Activated CD4-positive, alpha-beta T cell treated with anti-CD3 and anti-CD28 coated beads for 1 hour (primary cell): ENCODE measurements at places on chromosomes 3 and 15.

GRCh38 chr15:72785841-72786240 is 2.3 kb upstream of the ADPGK start:
- DNase-seq: no peak

- DNase-seq: no peak
These were observed 38.5 kb upstream of the DNAJC13 start for GRCh38 chr3:132378846-132379245.

DNA sequence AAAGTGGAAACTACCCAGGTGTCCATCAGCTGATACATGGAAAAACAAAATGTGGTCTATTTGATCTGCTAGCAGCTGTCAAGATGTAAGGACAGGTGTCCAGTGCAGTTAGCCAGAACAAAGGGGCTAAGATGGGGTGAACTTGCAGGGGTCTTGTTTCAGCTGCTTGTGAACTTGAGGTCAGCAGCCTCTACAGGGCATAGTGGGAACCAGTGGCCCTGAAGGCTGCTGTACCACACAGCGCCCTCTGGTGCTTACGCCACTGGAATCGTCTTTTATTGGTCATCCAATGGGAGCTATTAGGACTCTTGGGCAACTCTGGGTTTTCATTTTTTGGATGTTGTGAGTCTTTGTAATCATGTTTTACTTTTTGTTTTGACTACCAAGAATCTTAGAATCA is 62.2 kb upstream of the CTSH start:
- DNase-seq: no peak

- DNase-seq: no peak
These were observed 82.1 kb downstream of the ATP2B2 start for GRCh38 chr3:10423171-10423882.

DNA sequence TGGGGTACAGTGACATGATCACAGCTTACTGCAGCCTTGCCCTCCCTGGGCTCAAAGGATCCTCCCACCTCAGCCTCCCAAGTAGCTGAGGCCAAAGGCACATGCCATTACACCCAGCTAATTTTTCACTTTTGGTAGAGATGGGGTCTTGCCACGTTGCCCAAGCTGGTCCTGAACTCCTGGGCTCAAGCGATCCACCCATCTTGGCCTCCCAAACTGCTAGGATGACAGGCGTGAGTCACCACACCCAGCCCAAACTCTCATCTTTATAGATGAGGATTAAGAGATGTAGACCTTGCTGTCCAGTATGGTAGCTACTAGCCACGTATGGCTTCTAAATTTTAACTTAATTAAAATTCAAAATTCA is 4.4 kb upstream of the ABHD5 start:
- no peak for DNase-seq

DNA sequence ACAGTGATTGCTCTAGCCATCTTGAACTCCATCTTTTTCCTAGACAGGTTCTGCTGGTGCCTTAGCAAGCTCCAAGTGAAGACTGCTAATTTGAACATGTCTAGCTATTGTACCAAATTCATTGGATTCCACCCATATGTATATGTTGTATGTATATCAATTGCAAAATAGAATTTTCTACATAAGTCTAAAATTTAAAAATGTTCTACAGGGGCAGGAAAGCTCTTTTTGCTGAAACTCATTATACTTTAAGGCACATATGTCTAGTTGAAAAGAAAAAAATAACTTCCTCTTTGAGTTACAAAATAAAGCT is 845.3 kb downstream of the MCTP2 start:
- DNase-seq: no peak

- no peak for DNase-seq
These were observed 23.9 kb upstream of the AP4E1 start for GRCh38 chr15:50884540-50884939.

DNA sequence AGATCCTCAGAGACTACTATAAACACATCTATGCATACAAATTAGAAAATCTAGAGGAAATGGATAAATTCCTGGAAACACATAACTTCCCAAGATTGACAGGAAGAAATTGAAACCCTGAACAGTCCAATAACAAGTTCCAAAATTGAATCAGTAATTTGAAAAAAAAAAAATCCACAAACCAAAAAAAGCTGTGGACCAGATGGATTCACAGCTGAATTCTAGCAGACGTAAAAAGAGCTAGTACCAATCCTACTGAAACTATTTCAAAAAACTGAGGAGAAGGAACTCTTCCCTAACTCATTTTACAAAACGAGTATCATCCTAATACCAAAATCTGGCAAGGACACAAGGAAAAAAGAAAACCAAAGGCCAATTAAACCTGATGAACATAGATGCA is 77.0 kb upstream of the FXR1 start:
- no peak for DNase-seq

DNA sequence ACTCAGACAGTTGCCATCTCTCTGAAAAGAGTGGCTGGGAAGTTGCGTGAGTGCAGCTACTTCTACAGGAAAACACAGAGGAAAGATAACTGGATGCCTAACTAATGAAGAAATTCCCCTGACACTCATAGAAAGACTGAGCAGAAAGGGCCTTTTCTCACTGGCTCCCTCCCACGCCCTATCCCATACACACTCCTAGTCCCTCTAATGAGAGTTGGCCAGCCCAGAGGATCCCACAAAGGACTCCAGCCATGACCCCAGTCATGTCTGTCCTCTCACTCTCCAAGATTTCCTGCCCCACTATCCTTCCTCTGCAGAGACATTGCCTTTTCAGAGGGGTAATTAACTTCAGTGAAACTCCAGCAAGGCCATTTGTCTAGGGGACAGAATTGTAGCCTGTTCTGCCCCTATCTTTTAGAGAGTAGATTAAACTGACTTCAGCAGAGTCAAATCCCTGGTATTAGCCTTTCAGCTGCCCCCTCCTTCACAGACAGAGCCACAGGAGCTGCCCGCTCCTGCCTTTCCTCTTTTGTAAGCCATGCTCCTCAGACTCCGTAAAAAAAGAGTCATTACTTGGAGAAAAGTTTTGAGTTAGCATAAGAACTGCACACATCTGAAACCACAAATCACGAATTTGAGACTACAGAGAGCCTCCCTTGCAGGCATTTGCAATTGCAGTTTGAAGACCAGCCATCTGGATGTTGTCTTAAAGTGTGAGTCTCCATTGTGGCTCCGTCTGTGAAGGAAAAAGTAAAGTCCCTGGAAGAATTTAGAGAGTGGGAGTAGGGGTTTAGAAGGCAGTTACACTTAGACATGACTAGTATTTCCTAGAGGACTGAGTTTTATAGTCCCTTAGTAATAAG is 129.1 kb upstream of the SEMA6D start:
- no peak for DNase-seq

GRCh38 chr3:13047296-13048165 is 25.7 kb downstream of the IQSEC1 start:
- DNase-seq: no peak

DNA sequence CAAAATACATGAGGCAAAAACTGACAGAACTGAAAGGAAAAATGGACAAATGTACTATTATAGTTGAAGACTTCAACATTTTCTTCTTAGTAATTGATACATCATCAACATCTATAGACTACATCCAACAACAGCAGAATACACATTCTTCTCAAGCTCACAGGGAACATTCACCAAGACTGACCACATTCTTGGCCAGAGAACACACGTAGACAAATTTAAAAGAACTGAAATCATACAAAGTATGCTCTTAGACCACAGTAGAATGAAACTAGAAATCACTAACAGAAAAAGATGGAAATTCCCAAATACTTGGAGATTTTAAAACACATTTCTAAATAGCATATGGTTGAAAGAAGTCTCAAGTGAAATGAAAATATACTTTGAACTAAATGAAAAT is 55.1 kb upstream of the NSMCE3 start:
- DNase-seq: no peak

DNA sequence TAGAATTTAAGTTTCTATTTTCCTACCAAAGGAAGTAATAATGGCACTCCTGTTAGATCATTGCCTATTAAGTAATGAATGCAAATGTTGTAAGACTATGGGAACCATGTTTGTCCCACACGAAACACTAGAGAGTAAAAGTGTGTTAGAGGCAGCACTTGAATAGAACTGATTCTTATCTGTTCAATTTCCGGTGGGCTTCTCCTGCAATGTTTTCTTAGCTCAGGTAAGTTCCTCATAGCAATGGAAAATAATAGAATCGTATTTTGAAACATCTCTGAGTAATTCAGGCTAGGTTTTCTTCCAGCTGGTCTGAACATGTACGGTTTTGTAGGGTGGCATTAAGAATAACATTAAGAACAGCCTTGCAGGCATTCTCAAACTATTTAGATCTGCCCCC is 145.3 kb upstream of the LIPC start:
- DNase-seq: no peak

DNA sequence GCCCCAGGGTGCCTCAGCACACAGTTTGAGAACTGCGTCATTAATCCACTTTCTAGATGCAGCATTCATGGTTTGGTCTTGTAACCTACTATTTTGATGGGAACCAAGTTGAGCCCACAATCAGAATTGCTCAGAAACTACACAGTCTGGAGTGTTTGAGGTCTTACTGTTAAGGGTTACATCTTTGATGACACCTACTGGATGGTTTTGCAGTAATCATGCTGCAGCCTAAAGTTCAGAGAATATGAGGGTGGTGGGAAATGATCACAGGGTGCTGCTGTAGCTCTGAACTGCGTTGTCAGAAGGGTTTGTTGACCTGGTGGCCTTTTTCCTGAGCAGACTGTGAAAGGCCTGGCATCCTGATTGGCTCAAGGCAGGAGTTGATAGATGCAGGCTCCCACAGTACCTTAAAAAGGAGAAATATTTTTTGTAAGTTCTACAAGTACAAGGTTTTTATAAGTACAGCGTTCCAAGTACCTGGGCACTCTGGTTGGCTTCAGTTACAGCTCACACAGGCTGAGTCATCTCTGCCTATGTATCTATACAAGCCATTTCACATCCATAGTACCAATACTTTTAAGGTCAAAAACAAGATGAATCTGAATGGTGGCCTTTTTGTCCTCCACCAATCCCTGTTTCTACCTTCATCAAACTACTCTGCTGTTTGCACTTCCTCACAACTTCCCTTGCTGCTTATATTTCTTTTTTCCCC is 60.5 kb upstream of the ACKR4 start:
- no peak for DNase-seq

DNA sequence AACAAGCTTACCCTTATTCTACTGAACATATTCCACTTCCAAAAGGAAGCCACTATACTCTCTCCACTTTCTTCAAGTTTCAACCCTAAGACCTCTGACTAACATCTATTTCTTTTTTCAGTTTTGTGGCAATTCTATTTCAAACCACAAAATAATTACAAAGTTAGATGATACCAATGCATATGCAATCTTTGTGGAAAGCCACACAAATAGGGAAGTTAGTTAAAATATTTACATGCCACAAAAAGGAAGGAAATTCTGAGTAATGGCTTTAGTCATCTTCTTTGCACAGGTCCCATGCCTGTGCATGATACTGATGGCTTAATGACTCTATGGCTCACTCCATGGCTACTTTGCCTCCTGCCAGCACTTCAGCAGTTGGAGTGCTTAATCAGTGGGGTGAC is 57.0 kb upstream of the MCTP2 start:
- DNase-seq: no peak

DNA sequence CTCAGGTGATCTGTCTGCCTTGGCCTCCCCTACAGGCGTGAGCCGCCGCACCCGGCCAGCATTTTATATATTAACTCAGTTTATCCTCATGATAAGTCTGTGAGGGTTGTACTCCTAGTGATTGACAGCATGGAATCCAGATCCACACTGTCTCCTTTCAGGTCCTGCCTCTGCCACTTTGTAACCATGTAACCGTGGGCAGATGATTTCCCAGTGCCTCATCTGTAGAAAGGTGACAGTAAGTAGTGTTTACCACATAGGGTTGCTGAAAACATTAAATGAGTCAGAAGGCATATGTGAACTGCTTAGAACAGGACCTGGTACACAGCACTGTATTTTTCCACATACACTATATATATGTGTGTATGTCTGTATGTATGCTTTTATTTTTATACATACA is 2.4 kb downstream of the FYTTD1 start:
- DNase-seq: no peak

DNA sequence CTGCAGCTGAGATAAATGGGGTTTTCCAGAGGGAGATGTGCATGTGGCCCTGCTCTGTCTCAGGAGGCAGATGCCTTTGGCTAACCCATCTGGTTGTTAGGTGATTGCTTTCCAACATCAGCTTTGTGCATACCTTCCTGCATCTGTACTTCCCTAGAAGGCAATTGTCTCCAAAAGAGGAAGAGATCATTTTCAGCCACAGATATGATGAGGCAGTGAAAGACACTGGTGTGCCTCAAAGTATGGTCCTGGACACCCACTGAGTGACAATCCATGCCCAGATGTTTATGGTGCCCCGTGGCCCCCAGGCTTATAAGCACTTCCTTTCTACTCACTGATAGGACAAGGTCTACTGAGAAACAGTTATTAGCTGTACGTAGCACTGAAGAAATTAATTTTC is 117.5 kb upstream of the NR2F2 start:
- no peak for DNase-seq

- no peak for DNase-seq
These were observed 27.8 kb downstream of the WNT7A start for GRCh38 chr3:13851997-13852637.

DNA sequence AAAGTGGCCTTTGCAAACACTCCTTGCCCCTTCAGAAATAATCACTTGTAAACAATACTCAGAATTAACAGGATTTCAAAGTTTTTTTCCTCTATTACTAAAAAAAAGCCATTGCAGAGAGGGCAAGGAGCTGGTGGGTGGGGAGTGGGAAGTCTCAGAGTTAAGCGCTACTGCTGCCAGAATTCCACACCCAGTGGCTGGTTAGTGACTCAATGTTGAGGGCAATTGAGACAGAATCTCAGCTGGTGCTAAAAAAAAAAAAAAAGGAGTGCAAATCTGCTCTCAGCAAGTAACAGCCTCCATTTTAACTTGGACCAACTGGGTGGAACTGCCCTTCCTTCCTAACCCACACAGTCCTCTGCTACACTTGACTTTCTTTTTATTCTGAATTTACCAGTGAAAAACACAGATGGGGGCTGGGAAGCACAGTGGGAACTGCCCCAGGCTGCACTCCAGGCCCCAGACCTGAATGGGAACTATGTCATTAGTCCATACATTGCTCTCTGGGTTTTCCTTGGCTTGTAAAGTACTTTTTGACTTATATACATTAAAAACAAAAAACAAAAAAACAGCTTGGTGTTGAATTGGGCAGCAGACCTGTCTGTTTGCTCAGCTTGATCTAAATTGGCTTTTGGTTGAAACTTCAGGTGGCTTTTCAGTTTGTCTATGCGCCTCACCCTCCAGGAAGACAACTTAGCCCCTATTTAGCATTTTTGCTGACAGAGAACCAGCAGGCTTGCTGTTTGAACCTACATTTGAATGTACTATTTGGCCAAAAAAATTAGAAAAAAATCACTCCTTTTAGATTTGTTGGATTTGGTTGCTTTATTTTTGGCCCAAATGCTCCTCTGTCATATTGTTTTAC is 357.8 kb upstream of the TBL1XR1 start:
- DNase-seq: no peak

DNA sequence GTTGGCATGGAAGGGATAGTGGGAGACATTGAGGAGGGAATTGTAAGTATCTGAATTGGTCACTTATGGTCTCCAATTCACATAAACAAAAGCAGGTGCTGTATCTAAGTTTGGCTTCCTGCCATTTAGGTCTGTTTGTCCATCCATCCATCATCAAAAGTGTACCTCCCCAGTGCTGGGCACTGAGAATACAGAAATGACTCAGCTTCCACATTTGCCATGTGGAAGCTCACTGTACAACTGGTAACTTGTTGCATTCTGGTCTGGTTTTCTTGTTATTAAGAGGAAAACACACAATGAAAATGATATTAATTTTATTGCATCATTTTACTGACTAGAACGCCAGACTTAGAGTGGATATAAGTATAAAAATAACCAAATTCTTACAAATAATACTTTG is 30.9 kb upstream of the MUC13 start:
- no peak for DNase-seq

- no peak for DNase-seq
These were observed 3.7 kb downstream of the SLC38A3 start for GRCh38 chr3:50208677-50209344.

- no peak for DNase-seq
These were observed 100.5 kb upstream of the ZBED2 start for GRCh38 chr3:111695636-111696117.
